Osteocyte (in vitro differentiated cells): ENCODE measurements at places on chromosomes 16 and 17.

DNA sequence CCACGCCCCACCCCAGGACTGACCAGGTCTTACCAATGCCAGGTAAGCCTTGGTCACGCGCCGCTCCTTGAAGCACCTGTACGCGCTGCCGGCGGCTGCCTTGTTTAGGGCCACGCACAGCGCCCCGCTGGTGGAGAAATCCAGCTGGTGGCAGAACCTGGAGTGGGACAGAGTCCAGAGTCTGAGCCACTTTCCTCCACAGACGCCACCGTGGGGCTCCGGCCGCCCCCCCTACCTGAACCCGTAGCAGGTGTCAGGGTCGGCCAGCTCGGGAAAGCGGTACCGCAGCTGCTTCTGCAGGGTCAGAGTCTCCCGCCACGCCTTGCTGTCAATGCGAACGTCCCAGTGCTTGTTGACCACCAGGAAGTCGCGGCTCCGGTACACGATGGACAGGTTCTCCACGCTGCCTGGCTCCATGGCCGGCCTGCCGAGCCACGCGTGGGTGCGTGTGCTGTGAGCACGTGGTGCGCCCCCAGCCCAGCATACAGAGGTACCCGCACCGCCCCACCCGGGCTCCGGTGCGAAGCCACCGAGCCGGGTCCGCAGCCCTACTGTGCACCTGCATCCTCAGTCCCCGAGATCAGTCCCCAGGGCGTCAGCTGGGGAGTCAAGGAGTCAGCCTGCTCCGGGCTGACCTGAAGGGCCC lies 737 bp downstream of the RPUSD1 start:
- no peak for DNase-seq

- peak; percentile 38 for DNase-seq
Observed at GRCh38 chr17:83143817-83144231, 64.4 kb downstream of the METRNL start.

DNA sequence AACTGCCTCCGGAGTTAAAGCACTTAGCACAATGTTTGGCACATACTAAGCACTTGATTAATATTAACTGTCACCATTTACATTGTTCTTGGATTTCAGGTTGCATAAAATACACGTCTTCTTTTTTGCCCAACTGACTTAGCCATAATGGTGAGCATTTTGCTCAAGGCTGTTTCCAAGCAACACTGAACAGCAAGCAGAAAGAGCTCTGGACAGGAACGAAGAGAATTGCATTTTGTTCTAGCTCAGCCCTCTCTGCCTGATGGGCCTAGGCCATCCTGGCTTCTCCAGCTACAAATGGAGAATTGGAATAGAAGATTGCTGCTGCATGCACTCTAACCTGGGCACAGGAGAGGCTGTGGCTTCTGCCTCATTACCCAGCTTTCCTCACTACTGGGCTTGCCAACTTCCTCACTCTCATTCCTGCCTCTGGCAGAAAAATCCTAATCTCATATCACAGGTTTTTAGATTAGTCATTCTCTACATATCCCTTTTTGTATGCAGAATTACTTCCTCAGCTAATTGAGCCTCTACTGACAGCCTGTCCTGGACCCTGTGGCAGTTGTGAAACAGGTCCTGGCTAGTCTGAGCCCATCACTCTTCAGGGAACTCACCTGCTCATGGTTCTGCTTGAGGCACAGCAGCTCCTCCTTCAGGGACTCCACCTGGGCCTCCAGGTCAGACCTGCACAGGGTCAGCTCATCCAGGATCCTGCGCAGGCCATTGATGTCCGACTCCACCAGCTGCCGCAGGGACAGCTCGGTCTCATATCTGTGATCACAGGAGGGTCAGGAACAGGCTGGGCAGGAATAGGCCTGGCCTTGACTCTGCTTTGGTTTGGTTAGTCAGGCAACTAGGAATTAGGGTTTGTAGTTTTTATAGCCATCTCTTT lies 2.5 kb downstream of the KRT33A start:
- peak; percentile 67 for DNase-seq

- peak; percentile 74 for DNase-seq
Observed at GRCh38 chr17:5562661-5563360, 21.5 kb downstream of the NLRP1 start.

DNA sequence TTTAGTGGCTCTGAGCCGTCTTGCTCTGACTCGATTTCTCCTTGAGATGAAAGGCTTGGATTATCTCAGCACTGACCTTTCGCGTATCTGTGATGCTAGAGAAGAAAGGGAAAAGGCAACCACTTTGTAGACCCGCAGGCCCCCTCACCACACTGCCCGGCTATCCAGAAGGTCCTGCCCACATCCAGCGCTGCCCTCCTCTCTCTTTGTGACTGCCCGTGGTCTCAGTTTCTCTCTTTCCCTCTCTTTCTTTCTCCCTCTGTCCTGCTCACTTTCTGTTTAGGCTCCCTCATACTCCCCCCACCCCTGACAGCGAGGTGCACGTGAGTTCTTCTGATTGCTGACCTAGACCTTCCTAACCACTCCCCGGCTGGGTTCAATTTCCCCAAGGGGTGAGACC lies 12.8 kb upstream of the TBX21 start:
- DNase-seq = no peak

DNA sequence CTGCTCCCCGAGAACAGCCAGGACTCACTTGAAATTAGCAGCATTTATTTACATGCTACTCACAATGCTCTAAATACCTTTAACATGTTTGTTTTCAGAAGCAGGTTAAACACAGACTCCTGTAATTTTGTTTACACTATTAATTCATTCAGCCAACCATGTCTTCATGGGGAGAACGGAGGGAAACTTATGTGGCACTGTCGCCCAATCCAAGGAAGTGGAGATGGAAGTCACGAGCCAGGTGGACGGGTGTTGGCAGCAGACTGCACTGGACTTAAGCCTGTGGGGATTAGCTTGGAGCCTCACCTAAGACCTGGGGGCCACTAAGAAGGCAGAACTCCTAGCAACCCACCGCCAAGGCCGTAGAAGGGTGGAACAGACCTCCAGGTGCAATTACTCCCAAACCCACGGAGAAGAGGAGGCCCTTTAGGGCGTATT lies 8.8 kb upstream of the GFAP start:
- no peak for DNase-seq

DNA sequence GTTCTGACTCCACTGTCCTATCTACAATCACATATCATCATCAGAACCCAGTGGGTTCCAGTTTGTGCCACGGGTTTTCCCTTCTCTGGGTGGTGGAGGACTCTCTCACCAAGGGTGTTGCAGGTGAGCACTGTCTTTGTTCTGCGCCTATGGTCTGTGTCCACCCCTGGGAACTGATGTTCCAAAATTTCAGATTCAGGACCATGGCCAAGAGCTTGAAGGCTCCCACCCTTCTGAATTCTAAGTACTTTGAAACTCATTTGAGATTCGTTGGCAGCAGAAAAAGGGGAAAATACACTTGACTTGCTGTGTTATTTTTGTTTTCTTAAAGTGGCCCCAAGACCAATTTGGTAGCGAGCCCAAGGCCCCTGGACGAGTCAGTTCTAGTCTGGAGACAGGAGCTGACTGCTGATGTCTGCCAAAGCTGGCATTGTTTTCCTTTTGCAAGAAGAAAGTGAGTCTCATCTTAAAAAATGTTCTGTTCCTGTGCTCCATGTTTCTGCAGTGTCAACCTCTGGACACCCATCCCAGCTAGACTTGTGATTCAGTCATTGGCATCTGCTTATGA lies 310.9 kb downstream of the HAPSTR1 start:
- no peak for DNase-seq

- no peak for DNase-seq
Observed at GRCh38 chr17:78223061-78223460, 8.4 kb upstream of the TMEM235 start.

DNA sequence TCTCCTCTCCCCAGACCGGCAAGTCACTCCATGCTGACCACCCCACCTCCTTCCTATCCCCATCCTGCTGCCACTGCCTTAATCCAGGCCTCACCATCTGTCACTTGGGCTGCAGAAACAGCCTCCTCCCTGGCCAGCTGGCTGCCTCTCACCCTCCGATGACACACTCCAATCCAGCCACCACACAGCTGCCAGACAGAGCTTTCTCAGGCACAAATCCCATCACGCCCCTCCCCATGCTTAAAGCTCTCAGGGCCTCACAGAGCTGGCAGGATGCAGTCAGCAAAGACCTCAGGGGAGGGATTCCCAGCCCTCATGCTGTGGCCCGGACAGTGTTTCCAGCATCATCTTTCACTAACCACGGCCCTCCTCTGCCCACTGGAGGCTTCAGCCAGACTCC lies 13.7 kb downstream of the CAMKK1 start:
- no peak for DNase-seq

DNA sequence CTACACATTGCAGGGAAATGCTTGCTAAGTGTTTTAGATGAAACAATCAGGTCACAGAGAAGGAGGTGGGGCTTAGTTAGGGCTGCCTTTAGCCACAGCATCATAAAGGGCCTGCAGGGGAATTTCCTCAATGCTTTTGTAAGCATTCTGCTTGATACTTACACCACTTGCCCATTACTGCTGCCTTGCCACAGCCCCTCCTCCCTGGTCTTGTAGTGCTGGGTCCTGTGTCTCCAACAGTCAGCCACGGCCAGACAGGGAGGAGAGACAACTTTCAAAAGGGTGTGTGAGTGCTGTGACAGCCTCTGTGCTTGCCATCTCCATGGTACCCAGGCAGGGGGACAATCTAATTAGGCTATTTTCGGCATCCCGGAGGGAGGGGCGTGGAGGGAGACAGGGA lies 111.2 kb downstream of the SHISA9 start:
- no peak for DNase-seq

GRCh38 chr16:86270696-86271095 lies 239.6 kb upstream of the FOXF1 start:
- DNase-seq = peak; percentile 69

DNA sequence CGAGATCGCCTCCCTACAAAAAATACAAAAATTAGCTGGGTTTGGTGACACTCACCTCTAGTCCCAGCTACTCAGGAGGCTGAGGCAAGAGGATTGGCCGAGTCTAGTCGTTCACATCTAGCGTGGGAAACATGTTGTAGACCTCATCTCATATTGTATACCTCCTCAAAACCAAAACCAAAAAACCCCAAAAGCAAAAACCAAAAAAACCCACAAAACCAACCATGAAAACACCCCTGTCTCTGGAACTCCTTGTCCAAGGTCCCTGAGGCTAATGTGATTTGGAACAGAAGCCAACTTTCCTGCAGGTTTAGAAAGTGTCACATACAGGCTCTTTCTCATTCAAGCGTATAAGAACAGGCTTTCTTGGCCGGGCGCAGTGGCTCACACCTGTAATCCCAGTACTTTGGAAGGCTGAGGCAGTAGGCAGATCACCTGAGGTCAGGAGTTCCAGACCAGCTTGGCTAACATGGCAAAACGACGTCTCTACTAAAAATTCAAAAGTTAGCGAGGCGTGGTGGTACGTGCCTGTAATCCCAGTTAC lies 29.0 kb downstream of the RAB11FIP3 start:
- DNase-seq = no peak

- no peak for DNase-seq
Observed at GRCh38 chr16:30349675-30350074, 5.4 kb downstream of the CD2BP2 start.

DNA sequence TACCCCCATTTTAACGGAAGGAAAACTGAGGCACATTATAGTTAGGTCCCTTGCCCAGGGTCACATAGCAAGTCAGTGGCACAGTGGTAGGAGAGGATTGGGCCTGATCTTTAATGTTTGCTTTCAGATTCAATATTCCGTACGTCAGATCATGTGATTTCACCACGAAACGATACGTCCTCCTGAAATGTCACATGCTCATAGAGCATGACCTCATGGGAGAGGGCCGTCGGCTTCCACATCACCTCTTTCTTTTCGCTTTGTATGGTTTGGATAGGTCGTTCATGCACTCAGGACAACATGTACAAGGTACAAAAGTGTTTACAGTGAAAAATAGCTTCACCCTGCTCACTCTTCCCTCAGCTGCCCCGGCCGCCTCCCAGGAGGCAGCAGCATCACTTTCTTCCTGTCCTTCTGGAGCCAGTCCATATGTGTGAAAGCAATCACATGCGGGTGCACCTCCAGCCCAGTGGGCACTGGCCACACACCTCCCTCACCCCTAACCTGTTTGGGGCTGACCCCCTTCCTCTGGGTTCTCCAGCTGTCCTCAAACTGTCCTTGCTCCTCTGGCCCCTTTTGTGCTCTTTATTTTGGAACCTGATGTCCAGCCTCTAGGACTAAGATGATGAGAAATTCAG lies 199.9 kb downstream of the FOXL1 start:
- DNase-seq = no peak

DNA sequence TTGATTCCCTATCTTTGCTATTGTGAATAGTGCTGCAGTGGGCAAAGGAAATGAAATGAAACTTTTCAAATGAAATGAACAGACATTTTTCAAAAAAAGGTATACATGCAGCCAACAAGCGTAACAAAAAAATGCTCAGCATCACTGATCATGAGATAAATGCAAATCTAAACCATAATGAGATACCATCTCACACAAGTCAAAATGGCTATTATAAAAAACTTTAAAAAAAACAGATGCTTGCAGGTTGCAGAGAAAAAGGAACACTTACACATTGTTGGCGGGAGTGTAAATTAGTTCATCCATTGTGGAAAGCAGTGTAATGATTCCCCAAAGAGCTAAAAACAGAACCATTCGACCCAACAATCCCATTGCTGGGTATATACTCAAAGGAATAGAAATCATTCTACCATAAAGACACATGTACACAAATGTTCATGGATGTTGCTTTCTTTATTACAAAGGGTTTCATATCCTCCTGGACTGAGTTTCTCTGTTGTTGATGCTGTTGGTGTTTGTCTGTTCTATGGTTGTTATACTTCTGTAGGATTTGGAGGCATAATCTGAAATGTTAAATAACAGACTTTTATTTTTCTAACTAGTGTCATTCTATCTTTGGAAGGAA lies 99.3 kb upstream of the SOX9 start:
- DNase-seq = no peak

DNA sequence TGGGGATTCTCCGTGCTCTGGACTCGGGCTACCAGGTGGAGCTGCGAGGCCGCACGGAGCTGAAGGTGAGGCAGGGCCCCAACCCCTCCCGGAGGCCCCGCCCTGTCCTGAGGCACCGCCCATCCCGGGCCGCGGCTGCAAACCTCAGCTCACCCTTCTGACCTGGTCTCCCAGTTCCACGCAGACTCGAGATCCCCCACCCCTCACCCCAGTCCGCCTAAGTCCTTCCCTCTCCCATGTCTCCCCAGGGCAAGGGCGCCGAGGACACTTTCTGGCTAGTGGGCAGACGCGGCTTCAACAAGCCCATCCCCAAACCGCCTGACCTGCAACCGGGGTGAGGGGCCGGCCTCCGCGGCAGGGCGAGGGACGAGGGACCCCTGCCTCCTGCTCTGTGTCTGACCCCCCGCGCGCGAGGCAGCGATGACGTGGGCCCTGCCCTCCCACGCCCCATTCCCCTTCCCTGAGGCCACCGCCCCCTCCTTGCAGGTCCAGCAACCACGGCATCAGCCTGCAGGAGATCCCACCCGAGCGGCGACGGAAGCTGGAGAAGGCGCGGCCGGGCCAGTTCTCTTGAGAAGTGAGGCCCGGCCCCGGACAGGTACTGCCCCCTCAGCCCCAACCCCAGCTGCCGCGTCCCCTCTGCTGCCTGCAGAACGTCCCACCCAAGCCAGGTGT lies 13.7 kb downstream of the GUCY2D start:
- no peak for DNase-seq

- no peak for DNase-seq
Observed at GRCh38 chr16:21028728-21029127, 121.9 kb downstream of the DNAH3 start.
